ENCODE measurements at places on chromosomes 12 and 14.

DNA sequence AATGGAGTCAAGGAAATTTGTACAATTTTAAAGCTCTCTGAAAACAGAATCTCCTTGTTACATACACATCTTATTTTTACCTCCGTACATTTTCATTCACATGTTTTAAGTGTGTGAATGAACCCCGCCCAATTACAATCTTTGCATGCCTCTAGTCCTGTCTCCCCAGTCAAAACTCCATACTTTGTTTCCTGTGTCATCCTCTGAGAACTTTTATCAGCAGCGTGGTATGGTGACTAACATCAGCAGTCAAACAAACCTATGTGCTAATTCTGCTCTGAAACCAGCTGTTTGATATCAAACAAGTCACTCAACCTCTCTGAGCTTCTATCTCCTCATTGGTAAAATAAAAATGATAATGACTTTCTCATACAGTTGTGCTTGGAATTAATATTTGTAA is 15.8 kb upstream of the ERGIC2 start:
- DNase-seq = no peak

DNA sequence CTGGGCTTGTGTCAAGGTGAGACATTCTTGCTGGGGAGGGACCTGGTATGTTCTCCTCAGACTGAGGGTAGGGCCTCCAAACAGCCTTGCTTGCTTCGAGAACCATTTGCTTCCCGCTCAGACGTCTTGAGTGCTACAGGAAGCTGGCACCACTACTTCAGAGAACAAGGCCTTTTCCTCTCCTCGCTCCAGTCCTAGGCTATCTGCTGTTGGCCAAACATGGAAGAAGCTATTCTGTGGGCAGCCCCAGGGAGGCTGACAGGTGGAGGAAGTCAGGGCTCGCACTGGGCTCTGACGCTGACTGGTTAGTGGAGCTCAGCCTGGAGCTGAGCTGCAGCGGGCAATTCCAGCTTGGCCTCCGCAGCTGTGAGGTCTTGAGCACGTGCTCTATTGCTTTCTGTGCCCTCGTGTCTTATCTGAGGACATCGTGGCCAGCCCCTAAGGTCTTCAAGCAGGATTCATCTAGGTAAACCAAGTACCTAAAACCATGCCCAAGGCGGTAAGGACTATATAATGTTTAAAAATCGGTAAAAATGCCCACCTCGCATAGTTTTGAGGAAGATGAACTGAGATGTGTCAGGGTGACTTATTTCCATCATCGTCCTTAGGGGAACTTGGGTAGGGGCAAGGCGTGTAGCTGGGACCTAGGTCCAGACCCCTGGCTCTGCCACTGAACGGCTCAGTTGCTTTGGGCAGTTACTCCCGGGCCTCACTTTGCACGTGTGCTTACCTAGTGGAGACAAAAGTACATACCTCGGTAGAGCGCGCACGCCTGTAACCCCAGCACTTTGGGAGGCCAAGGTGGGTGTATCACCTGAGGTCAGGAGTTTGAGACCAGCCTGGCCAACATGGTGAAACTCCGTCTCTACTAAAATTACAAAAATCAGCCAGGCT is 4.3 kb downstream of the GAPDH start:
- DNase-seq = peak; percentile 50

DNA sequence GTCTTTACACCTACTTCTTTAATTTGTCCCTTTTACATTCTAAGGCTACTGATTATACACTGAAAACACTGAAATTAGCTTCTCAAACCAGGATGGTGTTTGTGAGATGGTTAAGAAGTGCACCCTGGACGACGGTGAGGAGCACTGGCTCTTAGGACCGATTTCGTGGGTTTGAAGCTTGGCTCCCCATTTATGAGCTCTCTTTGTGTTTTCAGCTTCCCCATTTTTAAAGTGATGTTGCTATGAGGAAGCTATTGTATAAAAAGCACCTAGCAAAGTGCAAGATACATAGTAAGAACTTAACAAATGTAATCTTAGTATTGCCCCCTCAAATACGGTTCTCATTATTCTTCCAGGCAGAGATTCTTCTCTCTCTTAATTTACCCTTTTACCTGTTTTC is 4.7 kb downstream of the NFYB start:
- DNase-seq = no peak

GRCh38 chr14:89775946-89776345 is 178.6 kb downstream of the EFCAB11 start:
- DNase-seq = no peak

DNA sequence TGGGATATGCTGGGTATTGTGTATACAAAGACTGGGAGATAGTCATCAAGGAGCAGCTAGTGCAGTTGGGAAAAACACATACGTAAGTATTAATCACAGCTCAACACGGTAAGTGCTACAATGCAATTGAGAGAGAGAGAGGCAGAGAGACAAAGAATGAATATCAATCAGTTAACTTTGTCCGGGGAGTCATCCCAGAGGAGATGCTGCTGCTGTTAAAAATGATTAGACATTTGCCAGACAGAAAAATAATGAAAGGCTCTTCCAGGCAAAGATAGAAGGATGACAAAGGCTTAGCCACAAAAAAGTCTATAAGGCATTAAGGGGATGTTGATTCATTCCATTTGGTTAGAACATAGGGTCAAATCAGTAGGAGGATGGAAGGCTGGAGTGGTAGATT is 45.1 kb downstream of the AKAP6 start:
- DNase-seq = peak; percentile 89

- DNase-seq = peak; percentile 41
These were observed 1.1 kb downstream of the KITLG start for GRCh38 chr12:88579161-88579517.

GRCh38 chr12:34377243-34378035 is 355.1 kb downstream of the ALG10 start:
- no peak for DNase-seq

DNA sequence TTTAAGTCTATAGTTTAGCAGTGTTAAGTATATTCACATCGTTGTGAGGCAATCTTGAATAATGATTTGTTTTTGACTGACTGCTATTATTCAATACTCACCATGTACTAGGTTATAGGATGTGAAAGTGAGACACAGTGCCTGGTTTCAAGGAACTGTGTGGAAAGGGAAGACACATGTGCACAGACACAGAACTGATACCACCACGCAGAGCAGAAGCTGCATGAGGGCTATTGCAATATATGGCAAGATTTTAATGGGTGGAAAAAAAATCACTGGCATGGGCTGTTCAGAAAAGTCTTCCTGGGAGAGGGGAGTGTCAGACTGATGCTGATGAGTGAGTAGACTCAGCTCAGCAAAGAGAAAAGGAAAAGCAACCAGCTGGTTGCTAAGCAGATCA is 10.4 kb downstream of the SLC7A8 start:
- no peak for DNase-seq

- DNase-seq = no peak
These were observed 28.8 kb upstream of the SLC5A8 start for GRCh38 chr12:101238800-101239329.

DNA sequence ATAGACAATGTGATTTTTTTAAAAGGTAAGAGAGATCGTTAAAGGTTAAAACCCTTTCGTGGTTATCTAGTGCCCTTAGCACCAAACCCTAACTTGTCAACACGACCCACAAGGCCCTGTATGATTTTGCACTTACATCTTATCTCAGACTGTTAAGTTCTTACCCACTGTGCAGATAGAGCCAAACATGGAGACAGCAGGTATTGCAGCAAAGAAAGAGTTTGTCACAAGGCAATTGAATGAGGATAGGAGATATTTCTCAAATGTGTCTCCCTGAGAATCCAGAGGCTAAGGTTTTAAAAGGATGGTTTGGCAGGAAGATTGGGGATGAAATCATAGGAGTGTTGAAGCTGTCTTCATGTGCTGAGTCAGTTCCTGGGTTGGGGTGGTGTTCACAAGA is 313.4 kb downstream of the AEBP2 start:
- DNase-seq = peak; percentile 51

DNA sequence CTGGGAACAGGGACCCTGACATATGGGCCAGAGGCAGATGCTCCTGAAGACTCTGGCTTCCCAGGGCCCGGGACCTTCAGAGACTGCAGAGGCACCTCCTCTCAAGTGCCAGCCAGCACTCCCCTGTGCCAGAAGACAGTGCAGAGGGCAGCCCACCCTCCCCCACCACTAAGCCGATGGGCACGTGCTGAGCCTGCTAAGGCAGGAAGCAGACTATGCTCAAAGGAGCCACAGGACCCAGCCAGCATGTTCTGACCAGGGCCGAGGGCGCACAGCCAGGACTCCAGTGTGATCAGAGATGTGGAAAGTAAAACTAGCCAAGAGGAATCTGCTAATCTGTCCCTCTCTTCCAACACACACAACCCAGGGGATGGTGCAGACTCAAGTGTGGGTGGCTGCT is 29.8 kb downstream of the DIO3 start:
- DNase-seq = no peak

- no peak for DNase-seq
These were observed 67.8 kb downstream of the HRK start for GRCh38 chr12:116813271-116814041.

GRCh38 chr14:89613260-89614008 is 196.4 kb upstream of the FOXN3 start:
- no peak for DNase-seq

- no peak for DNase-seq
These were observed 4.5 kb upstream of the AQP2 start for GRCh38 chr12:49946086-49946485.

DNA sequence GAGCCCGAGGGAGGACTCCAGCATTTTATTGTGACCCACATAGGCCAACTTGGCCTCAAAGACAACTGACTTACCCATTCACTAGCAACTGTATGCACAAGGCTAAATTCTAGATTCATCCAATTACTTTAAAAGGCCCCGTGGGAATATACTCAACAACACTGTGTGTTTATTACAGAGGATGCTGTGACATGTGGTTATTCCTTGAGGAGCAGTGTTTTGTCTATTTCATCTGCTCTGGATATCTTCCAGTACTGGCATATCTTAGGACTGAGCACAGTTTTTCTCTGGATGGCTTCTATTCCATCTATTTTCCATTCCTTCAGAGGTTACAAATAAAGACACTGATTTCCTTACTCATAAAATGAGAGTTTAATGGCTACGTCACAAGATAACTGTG is 87.2 kb upstream of the KRAS start:
- DNase-seq = no peak

DNA sequence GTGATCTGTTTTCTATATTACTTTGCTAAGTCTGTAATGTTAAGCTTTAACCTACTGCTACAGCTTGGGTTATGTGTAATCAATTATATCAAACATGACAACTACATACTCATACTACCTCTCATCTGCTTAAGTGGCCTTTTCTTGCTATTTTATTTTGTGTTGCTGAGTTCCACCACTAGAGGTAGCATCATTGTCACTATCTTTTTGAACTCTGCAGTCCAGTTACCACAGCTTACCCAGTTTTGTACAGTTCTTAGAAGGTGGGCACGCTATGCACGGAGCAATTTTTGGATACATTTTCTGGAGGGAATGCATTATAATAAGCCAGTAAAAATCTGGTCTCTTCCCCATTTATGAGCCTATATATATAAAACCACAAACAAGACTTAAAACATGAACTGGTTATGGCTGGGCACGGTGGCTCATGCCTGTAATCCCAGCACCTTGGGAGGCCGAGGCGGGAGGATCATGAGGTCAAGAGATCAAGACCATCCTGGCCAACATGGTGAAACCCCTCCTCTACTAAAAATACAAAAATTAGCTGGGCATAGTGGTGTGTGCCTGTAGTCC is 48.5 kb downstream of the SAV1 start:
- DNase-seq = peak; percentile 75

DNA sequence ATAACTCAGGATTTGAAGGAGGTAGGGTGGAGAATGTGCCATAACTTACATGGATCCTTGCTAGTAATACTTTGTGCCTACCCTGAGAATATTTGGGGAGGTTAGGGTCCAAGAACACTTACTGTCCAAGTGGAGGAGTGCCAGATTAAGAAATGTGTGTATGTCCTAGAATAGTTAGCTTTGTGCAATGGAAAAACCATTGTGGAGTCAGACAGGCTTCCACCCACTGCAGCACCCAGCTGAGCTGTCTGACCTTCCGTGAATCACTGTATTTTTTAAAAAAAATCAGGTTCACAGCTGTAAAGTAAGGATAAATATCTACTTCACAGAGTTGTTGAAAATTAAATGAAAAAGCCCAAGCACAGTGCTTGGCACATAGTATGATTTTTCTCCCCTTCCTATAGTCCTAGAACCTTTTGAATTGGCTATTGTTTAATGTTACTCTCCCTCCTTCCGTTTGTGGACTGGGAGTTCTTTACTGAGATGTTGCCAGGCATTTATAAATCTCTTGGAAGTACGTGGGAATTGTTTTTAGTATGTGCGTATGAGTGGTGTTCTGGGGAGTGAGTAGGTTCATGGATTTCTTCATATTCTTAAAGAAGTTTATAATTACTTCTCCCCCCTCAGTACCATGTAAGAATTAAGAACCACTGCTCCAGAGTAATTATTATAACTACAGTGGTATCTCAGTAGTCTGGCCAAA is 9.2 kb downstream of the RAB21 start:
- DNase-seq = peak; percentile 81

GRCh38 chr12:80776706-80777105 is 60.0 kb downstream of the MYF5 start:
- DNase-seq = no peak

DNA sequence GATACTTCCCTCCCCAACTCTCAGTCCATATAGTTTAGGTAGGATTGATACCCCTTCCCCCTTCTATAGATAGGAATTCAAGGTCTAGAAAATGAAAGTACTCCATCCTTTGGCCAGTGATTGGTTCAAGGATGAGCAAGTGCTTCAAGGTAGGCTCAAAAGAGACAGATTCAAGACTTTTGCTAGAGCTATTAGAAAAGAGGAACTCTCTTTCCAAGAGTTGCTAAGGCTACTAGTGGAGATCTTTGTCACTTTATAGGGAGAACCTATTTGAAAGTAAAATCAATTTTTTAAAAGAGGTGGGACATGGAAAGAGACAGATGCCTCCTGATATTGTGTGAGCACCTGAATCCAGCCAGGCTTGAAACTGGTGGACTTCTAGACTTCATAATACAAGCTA is 17.5 kb downstream of the POLE2 start:
- DNase-seq = no peak

GRCh38 chr14:72965249-72965648 is 39.0 kb downstream of the DCAF4 start:
- DNase-seq = peak; percentile 71

- no peak for DNase-seq
These were observed 165.4 kb upstream of the PWP1 start for GRCh38 chr12:107519906-107520859.

GRCh38 chr14:35400648-35401421 is 3.7 kb downstream of the NFKBIA start:
- DNase-seq = no peak

GRCh38 chr14:23831596-23831995 is 122.0 kb upstream of the DHRS4 start:
- DNase-seq = no peak

All from fibroblast of mammary gland (primary cell).